ENCODE measurements at places on chromosomes 11 and 22.
A peak's percentile ranks its signal among the peaks of the same experiment; 100 is the strongest.

- DNase-seq: no peak
These were observed 124.2 kb downstream of the SWAP70 start for GRCh38 chr11:9787981-9788521.

DNA sequence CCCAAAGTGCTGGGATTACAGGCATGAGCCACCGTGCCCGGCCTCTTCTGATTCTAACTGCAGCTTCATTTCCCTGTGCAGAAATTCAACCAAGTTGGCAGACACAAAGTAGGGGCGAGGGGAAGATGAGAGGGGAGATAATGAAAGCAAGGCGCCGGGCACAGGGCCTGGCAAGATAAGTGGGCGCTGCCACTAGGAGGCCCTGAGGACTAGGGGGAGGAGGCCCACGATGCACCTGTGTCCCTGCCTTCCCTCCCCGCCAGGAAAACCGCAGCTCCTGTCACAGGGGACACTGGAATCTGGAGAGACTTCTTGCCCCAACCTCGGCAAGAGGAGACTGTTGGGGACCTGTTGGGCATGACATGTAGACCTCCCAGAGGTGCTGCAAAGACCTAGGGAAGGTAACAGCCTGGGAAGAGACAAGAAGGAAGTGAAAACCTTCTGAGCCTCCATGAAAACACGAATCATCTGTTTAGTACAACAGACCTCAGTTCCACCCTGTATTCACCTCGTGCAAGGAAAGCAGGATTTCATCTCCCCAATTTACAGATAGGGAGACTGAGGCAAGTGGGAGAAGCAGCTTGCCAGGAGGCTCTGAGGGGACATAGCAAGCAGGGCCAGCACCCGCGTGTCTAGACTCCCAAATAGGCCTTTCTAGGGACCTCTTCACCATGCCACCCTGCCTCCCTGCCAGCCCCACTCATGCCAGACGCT is 3.1 kb upstream of the LGALS1 start:
- no peak for DNase-seq

DNA sequence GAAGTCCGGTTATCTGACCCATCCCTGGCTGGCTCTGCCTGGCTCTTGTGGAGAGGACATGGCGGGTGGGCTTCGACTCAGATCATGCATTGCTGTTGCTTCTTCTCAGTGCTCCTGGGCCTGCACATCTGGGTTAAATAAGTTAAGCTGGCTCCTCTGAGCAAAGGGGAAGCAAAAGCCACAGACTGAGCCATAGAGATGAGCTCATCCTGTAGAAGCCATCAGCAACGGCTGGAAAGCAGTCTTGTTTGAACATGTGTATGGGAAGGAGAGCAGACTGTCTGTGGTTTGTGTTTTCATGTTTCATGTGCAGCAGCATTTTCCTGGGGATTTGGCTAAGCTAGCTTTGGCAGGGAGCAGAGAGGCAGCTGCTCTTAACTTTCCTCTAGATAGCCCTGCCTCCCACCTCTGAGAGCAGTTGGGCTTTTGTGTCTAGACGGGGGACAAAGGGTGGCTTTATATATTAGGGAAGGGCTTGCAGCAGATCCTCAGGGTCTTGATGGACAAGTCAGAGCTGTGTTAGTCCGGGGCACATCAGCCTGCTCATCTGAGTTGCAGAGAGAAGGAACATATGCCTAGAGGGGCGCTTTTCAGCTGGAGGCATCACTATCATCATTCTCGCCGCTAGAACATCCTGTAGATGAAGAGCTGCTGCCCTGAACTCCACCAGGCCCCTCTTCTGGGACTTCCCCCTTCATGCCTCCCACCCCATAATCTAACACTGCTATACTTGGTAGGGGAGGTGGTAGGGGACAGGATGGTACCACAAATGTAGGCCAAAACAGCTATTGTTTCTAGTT is 14.9 kb downstream of the DCPS start:
- DNase-seq: no peak

DNA sequence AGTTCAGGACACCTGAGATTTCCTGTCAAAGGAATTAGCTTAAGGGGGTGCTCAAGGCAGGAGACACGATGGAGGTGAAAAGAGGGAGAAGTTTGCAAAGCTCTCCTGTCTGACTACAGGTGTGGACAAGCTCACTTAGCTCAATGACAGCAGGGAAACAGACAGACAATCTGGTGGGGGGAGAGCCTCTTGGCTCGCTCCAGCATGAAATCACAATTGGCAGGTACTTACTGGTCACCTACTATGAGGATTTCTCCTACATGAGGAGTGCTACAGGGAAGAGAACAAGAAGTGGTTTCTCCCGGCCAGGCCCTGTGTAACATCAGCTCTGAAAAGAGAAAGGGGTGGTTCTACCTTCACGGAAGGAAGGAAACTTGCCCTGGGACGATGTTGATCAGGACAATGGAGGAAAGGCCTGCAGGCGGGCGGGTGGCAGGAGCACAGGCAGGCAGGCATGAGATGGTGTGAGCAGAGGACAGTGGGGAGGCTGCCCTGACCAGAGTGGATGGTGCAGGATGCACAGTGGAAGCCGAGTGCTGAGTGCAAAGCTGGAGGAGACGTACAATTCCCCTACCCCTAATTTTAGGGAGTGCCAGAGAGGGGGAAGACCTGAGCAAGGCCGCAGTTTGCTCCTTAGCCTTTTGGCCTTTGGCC is 57.9 kb upstream of the CRTAM start:
- no peak for DNase-seq

DNA sequence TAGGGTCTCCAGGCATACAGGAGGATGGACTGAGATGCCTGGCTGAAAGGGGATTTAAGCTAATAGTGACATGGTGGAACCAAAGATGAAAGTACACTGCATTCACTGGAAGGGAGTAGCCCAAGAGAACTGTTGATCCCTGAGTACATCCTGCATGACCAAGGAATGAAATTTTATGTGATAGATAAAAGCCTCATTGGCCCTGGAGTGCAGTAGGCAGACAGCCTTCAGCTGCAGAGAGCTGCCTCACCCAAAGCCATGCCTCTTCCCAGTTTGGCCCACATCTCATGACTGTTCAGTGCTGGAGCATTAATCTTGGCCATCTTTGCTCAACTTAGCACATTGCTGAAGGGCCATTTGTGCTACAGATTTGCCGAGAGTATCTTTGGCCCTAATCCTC is 8.0 kb downstream of the KDM4E start:
- no peak for DNase-seq

DNA sequence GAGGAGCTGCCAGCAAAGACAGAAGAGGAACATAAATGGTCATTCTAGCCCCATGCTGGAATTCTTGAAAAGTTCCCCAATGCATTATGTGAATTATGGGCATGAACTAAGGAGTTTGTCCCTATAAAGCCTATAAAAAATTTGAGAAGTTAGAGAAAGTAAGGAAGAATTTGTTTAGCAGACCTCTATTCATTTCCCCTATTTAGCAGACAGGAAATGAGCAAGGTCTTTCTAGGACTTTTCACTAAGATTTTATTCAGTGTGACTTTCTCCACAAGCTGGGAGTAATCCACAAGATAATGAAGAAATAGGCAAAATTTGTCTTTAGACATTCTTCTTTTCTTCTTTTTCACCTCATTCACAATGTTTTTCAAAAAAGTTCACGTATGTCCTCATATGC is 20.0 kb downstream of the PRRG4 start:
- no peak for DNase-seq

DNA sequence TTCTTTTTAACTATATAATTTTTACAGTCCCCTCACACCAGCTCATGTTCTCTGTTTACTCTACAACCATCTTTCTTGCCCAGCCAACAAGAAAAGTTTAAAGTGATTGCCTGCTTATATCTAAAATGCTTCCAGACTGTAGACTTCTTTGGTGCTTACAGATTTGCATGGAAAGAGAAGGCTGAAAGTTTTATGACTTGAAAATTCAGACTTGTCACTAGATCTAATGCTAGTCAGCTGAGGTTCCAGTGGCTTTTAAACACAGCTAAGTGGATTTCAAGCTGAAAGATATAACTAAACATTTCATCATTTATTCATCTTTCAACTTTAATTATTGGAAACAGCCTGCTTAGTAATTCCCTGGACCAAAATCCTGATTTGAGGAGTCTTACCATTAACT is 178.4 kb downstream of the NAV2 start:
- no peak for DNase-seq

GRCh38 chr11:78338138-78338537 is 79.5 kb downstream of the GAB2 start:
- no peak for DNase-seq

DNA sequence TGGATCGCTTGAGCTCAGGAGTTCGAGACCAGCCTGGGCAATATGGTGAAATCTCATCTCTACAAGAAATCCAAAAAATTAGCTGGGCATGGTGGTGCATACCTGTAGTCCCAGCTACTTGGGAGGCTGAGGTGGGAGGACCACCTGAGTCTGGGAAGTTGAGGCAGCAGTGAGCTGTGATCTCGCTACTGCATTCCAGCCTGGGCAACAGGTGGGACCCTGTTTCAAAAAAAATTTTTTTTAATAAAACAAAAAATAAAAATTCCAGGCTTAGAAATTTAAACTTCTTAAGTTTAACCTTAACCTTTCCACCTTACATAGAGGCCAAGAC is 21.2 kb downstream of the CLMP start:
- DNase-seq: no peak

GRCh38 chr11:110606415-110606814 is 105.8 kb downstream of the ARHGAP20 start:
- DNase-seq: no peak

GRCh38 chr11:62707277-62707861 is at the start of the genes BSCL2 and GNG3:
Gene BSCL2 (minus strand): TSS chr11:62707424. CDS start chr11:62707195, 229 bp downstream.
Gene GNG3 (plus strand): TSS chr11:62707676. CDS start chr11:62708296, 620 bp downstream.
- DNase-seq: no peak

DNA sequence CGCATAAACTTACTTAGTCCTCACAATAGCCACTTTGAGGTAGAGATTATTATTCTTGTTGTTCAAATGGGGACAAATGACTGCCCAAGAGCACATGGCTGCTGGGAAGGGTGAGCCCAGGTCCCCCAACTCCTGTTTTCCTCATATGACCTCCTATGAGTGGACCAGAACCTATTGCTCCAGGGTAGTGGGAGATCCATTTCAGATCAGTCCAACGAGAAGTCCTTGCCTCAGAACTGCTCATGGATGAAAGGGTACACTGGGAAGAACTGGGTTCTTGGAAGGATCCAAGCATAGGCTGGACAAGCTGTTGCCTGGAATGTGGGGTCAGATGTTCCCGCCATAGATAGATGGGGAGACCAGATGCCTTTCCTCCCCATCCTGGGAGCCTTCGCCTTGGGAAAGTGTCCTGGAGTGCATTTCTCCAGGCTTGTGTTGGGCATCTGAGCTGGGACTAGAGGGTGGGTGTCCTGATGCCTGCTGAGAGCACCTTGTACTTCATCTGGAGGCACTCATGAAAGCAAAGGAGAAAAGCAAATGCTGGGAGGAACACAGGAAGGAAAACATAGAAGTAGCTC is 146.3 kb upstream of the B3GAT1 start:
- no peak for DNase-seq

GRCh38 chr11:59528711-59529110 is 17.4 kb downstream of the OR4D9 start:
- DNase-seq: no peak

GRCh38 chr11:85028329-85029101 is 598.6 kb downstream of the DLG2 start:
- DNase-seq: no peak

- no peak for DNase-seq
These were observed 10.6 kb upstream of the PAX6 start for GRCh38 chr11:31821766-31822165.

DNA sequence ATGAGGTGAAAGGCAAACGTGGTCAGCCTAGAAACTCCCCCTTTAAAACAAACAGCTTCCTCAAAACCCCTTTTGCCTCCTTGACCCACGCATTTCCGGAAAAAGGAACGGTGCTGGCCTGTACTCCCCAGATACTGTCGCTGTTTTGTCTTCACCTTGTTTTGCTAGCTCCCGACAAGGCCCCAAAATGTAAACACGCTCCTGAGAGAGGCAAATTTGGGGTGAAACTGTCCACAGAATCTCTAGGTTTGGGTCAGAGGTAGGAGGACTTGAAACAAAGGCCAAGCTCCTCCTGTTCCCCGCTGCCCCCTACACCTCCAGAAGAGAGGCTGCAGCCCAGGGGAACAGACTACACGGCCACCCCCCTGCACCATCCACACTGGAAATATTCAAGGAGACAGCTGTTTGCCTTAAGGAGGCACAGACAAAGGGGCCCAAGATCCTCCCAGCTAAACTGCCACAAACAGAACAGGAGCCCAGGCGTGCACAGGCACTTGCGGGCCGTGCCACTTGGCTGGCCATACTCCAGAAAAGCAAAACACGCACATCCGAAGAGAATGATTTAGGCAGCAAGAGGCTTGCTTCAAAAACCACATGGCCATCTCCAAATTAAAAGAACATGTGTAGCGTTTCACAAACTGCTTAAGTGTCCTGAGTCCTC is 160.5 kb upstream of the GRK3 start:
- no peak for DNase-seq

- DNase-seq: no peak
These were observed 4.9 kb downstream of the INPPL1 start for GRCh38 chr11:72229336-72229924.

DNA sequence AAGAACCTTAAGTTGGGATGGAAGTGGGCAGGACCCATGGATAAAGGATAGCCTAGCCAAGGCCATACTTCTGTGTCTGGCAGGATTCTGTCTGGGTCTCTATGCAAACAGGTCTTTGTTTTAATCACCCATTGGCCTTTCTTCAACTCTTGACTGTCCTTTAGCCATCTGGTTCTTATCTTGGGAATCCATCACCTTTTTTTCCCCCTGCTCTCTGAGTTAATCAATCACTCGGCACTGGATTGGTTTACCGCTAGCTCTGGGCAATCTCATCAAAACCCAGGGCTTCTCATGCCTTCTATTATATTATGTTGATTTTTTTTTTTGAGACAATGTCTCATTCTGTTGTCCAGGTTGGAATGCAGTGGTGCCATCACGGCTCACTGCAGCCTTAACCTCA is 1.8 kb upstream of the RNF169 start:
- no peak for DNase-seq

- DNase-seq: peak; percentile 78
These were observed 46.4 kb downstream of the CD82 start for GRCh38 chr11:44611687-44612434.

DNA sequence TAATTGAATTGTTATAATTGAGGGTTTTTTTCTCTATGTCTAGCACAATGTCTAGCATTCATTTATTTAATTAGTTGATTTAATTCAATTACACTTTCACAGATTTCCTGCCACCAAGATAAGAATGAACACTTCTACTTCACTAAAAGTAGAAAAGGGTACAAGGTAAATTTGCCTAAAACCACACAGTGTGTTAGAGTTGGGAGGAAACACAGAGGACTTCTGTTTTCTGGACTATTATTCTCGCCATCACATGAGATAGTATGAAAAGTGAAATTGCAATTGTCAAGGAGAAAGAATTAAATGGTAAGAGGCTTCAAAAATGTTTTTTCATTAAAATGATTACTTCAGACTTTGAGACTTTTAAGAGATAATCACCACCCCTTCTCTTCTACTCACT is 109.5 kb downstream of the ETS1 start:
- DNase-seq: no peak

- no peak for DNase-seq
These were observed 113.8 kb downstream of the BUD13 start for GRCh38 chr11:116658876-116659535.

DNA sequence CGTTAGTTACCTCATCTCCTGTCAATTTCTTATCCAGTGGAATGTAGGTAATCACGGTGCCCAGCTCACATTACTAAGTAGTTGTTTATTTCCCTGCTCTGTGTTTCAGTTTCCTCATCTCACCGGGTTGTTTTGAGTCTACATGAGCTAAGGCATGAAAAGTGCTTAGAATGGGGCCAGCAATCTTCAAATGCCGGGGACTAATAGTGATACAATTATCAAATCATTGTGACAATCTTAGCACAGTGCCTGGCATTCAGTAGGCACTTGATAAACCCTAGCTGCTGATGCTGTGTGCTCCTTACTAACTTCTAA is 53.3 kb upstream of the CD5 start:
- DNase-seq: no peak

Data from stimulated activated CD4-positive, alpha-beta T cell treated with anti-CD3 and anti-CD28 coated beads, Interleukin-15, amount 100 ng/mL, for 24 hours (primary cell).